NCI-H446 (cell line): ENCODE measurements at places on chromosomes 2 and 18.

- DNase-seq: no peak
Measured at GRCh38 chr2:182069416-182069815, 83.8 kb downstream of the PPP1R1C start.

DNA sequence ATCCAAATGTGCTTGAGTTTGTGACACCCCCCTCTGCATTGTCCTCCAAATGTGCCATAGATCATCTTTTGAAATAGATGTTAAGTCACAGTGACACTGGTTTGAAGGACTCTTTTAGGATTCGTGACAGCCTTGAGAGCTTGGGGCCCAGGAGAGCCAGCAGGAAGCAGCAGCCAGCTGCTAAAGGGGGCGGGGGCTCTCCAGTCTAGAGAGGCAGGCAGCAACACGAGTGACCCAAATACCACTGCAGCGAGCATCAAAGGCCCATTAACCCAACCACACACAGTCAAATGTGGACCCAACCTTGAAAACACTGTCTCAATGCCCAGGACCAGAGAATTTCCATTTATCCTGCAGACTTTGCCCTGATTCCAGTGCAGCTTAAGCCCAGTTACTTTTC, 75.6 kb downstream of the ZBTB7C start:
- no peak for DNase-seq

DNA sequence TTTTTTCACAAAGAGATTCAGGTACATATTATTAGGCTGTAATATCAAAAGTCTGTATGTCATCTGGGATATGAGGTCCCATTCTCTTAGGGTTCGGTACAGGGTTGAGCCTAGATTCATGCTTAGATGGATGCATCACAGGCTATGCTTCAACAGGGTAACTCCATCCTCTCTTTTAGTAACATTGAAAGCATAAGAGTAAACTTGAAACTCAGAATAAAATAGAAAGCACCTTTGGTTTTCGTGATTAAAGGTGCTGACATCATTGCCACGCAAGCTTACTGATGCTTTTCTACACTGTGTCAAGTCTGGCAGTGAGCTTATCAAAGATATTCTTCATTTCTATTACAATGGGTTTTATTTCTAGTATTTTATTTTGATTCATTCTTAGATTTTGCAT, 419.1 kb upstream of the DSEL start:
- DNase-seq: no peak

GRCh38 chr2:68943581-68944568, 8.8 kb downstream of the GKN2 start:
- peak; percentile 77 for DNase-seq

DNA sequence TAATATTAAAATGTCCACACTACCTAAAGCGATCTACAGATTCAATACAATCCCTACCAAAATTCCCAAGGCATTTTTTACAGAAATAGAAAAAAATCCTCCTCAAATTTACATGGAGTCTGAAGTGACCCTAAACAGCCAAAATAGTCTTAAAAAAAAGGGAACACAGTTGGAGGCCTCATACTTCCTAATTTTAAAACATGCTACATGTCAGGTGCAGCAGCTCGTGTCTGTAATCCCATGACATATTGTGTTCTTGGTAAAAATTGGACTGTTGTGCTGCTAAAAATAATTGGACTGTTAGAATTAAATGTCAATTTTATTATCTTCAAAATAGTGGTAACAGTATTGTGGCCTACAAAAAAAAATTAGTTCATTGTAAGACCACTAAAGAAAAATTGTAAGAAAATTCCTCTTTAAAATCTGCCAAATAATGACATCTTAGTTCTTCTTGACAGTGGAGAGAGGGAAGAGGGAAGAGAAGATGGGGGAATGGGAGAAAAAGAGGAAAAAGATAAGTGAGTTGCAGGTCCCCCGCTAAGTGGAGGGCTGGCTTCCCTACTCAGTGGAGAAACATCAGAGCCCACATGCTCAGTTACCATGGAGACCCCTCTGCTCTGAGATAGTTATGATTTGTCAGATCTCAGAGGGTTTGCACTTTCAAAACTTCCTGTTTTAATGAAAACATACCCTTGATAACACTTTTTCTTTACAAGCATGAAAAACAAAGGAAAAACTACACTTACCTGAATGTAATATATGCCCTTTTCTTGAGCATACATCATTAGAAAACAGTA, 46.5 kb downstream of the UNC50 start:
- DNase-seq: no peak

GRCh38 chr2:44769349-44770011, 172.0 kb upstream of the SIX3 start:
- no peak for DNase-seq
